Stimulated activated CD4-positive, alpha-beta T cell treated with anti-CD3 and anti-CD28 coated beads, Interleukin-1b, Interleukin-23, amount 100 ng/mL, for 24 hours (primary cell): ENCODE measurements at places on chromosomes 3 and 15.

DNA sequence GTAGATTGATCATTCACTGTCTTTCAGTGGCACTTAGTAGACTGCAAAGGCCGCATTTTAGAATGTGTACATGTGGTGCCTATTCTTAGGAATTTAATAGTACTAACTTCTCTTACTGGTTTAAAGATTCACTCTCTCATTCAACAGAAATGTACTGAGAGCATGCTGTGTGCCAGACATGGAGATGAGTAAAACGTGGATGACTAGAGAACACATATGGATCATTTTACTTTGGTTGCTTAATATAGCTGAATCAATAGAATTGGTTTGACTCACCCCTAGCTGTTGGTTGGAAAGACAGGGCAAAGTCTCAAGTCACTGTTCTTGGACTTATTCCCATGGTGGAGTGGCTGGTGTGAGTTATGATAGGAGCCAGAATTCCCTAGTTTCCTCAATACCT is 109.1 kb upstream of the TNFAIP8L3 start:
- no peak for DNase-seq

DNA sequence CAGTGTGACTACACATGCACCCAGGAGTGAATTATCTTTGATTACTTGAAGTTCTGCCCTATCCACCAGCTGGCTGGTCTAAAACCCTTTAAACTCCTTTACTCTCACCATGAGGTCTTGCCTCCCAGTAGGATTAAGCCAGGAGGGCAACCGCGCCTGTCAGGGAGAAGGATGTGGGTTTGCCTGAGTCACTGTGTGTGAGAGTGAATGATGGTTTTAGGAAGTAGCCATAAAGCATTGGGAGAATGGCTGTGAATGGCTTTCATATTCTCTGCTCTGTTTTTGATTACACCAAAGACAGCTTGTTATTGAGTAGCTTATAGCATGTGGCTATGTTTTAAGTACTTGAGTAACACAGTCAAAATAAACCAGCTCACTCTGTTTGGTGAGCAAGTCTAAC is 637.7 kb upstream of the TBL1XR1 start:
- no peak for DNase-seq

DNA sequence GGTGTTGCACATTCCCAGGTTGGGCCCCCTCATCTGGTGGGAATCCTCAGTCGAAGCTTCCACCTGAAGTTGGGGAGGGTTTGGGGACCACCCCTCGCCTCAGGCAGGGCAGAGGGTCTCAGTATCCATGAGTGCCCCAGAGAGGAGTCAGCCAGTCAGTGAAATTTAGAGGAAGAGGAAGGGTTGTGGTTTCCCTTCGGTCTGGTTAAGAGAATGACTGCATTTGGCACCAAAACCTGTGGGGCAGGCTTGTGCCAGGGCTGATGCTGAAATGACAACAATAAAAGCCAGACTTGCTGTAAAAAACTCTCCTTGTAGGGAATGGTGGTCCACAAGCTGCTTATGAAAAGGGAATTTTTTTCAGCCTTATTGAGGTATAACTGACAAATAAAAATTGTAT is 22.6 kb downstream of the LMCD1 start:
- DNase-seq, result no peak

GRCh38 chr3:10770547-10770946 is 45.5 kb upstream of the SLC6A11 start:
- no peak for DNase-seq

GRCh38 chr15:43274136-43274535 is 7.4 kb upstream of the TGM5 start:
- DNase-seq, result no peak

DNA sequence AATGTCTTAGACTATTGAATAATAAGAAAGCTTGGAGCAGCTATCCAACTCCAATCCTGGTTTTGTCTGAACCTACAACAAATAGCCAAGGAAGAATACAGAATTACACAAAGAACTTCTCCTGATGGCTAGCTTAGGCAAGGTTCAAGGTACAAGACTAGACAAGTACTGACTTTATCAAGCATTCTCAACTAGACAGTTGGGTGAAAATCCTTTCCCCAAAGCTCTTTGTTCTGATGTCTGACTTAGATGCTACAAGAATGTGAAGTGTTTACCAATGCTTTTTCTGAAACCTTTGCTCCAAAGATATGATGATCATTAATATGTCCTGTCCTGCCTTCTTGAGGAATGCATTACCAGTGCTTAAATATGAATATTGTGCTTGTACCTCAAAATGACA is 113.8 kb downstream of the ANXA2 start:
- DNase-seq, result no peak
